ENCODE measurements at places on chromosomes 11 and 22.

DNA sequence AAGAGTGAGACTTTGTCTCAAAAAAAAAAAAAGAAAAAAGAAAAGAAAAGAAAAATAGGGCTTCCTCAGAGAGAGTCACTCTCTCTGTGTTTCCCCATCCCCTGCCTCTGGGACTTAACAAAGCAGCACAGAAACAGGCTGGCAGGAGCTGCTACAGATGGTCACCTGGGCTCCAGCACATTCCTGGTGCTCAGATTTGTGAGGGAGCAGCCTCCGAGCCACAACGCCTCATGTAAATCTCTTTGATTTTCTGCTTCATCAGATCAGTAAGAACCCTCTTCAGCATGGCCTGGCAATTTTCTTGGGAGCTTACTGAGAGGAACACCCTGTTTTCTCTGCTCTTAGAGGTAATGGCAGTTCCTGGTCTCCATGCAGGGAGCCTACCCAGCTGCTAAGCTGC, 15.2 kb upstream of the LDHA start:
- no peak for DNase-seq

- no peak for DNase-seq
These were observed 94.5 kb downstream of the JRKL start for GRCh38 chr11:96484361-96484760.

DNA sequence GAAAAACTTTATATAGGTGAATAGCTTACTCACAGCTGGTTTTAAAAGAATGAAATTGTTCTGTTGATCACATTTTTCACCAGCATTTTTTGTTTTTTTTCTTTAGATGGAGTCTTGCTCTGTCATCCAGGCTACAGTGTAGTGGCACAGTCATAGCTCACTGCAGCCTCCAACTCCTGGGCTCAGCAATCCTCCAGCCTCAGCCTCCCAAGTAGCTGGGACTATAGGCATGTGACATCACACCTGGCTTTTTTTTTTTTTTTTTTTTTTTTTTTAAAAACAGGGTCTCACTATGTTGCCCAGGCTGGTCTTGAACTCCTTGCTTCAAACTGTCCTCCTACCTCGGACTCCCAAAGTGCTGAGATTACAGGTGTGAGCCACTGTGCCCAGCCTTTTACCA, 3.6 kb downstream of the PACS1 start:
- no peak for DNase-seq

DNA sequence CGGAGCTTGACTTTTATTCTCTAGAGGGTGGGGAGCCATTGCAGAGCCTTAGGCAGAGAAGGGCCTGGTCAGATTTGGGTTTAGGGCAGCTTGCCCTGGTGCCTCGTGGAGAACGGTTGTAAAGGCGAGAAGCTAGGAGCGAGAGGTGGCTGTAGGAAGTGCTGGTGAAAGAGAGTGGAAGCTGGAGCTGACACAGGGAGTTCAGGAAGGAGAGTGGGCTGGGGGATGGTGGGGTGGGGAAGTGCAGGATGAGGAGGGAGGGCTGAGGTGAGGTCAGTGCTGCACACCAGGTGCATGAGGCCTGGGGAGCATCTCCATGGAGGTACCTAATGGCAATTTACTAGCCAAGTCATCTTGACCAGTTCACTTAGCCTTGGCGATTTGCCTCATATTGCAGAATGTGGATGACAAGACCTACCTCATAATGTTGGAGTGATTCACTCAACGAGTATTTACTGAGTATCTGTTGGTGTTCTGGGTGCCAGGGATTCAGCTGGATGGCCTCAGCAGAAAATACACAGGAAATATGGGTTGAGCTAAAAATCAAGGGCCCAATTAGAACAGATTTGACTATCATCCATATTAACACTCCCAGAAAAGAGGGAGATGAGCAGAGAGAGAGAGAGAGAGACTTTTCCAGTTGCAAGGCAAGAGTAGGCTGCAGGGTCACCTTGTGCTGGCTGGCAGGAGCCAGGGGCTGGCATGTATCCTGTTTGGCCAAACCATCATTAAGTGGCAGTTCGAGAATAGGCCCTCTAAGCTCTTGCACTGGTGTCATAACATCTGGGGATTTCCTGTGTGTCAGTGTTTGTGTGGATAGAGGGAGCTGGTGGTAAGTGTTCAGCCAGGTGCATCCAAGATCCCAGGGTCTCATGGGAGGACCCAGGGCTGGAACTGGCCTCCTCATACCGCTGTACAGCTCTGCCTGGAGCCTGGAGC, 44.4 kb upstream of the CLDN5 start:
- DNase-seq, result no peak

GRCh38 chr11:16223558-16223957, 132.8 kb downstream of the SOX6 start:
- no peak for DNase-seq

GRCh38 chr11:118171269-118172062, 5.0 kb downstream of the SCN2B start:
- DNase-seq, result peak; percentile 81

DNA sequence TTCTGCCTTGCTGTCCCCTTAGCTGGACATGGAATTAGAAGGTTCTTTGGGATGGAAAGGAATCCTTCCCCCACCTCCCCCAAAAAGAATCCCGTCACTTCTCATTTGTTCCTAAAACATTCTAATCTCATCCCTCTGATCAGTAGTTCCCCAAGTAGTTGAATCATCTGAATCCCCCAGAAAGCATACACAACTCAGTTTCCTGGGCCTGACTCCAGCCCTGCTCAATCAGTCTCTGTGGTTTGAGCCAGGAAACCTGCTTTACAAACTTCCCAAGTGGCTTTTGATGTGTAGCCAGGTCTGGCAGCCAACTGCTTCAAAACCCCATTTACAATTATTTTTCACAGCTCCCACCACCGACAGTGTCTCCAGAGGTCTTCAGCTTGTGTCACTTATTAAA, 20.2 kb downstream of the C22orf31 start:
- no peak for DNase-seq

DNA sequence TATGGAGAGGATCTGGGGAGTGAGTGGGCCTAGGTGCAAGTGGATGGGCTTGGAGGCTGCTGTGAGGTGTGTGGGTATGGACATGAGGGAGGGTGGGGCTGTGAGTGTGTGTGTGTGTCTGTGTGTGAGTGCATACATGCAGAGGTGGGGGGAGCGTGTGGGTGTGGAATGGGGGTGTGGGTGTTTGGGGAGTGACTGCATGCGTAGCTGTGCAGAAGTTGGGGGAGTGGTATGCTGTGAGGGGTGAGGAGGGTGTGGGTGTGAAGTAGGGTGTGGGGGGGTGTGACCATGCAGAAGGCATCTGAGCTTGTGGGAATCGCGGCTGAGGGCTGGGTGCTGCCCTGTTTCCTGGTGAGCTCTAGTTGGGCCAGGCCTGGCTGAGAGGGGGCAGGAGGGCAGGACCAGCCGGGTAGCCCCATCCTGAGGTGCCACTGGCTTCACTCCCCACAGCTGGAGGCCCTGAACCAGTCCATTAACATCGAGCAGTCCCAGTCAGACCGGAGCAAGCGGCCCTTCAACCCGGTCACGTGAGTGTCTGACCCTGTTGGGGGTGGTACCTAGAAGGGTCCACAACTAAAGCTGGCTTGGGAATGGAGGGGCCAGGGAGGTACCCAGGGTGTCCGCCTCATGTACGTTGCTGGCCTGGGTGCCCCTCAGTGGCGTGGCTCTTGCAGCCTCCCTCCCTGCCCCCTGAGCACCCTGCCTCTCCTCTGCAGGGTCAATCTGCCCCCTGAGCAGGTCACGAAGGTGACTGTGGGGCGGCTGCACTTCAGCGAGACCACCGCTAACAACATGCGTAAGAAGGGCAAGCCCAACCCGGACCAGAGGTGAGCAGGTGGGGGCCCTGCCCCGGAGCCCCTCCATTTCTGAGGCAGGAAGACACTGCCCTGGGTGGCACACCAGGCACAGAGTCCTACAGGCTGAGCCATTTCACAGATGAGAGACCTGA, 16.5 kb downstream of the TMEM258 start:
- DNase-seq, result no peak

DNA sequence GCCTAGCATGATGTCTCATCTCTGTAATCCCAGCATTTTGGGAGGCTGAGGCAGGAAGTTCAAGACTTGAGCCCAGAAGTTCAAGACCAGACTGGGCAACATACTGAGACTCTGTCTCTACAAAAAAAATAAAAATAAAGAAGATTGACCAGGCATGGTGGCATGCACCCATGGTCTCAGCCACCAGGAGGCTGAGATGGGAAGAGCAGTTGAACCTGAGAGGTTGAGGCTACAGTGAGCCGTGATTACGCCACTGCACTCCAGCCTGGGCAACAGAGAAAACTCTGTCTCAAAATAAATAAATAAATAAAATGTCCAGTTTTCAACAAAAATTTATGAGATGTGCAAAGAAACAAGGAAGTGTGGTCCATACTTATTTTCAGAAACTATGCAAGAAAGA, 28.3 kb downstream of the EFCAB6 start:
- DNase-seq, result no peak

GRCh38 chr11:131025020-131025419, 108.7 kb upstream of the SNX19 start:
- DNase-seq, result no peak

GRCh38 chr11:62555464-62556107, 9.0 kb upstream of the AHNAK start:
- peak; percentile 64 for DNase-seq

- no peak for DNase-seq
These were observed 9.6 kb upstream of the IFITM3 start for GRCh38 chr11:330307-330693.
